ENCODE measurements at places on chromosomes 16 and 17.

- peak; percentile 34 for DNase-seq
Measured at GRCh38 chr17:56593086-56593645, 333 bp upstream of the NOG start.

DNA sequence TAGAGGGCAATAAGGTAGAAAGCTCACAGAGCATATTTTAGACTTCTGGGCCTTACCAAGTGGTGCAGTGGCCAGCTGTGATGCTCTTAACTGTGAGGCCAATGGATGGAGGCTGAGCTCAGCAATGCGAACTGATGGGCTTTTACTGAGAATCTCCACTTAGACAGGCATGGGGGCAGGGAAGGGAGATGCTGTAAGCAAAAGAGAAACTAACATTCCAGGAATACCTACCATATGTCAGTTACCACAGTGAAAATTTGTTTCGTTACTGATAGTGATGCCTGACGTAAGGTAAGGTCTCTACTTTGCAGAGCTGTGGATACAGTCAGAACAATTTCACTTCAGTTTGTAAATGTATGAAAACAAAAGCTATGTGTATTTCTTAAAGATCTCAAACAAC, 250.6 kb upstream of the ZFHX3 start:
- no peak for DNase-seq

GRCh38 chr16:19166500-19166899, 1.5 kb upstream of the SYT17 start:
- DNase-seq, result no peak

- DNase-seq, result no peak
Measured at GRCh38 chr17:66789961-66790437, 44.9 kb upstream of the CACNG5 start.

- peak; percentile 68 for DNase-seq
Measured at GRCh38 chr16:53518550-53519416, 15.8 kb upstream of the AKTIP start.

DNA sequence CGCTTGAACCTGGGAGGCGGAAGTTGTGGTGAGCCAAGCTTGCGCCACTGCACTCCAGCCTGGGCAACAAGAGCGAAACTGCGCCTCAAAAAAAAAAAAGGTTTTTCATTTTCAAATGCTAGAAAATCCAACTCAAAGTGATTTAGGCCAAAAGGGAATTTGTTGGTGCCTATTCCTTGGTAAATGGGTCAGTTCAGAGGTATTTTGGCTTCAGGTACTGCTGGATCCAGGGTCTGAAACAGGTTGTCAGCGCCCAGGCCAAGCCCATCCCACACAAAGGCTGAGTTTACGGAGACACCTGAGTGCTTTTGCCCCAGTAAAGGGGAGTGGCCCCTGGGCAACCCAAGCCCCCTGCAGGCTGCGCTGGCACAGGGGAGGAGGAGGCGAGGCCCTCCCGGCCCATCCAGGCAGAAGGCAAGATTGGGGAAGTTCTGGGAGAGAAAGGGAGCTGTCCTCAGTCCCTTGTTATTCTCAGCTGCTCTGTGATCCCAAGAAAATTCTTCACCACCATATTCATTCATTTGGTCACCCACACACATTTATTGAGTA, 8.5 kb upstream of the JPH3 start:
- no peak for DNase-seq

DNA sequence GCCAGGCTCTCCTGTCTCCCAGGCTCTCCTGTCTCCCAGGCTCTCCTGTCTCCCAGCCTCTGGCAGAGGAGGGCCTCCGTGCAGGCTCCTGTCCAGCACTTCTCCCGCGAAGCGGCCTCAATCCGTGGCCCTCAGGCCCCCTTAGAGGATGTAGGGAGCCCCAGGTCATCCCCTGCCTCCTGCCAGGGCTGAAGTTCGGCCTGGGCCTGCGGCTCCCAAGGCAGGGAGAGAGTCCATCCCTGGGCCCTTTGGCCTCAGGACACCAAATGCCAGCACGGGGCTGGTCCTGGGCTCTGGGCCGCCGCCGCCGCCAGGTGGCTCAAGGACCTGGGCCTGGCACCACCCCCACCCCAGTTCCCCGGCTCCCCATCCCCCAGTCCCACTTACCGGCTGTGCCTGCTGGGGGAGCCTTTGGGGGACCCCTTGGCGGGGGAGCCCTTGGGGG, 370 bp downstream of the EVPL start:
- DNase-seq, result no peak

- no peak for DNase-seq
Measured at GRCh38 chr17:8320990-8321389, 10.9 kb downstream of the ARHGEF15 start.

Measured in stimulated activated CD4-positive, alpha-beta T cell treated with anti-CD3 and anti-CD28 coated beads, Interleukin-4, amount 100 ng/mL, for 24 hours (primary cell).